ENCODE measurements at places on chromosomes 3 and 15.

GRCh38 chr3:72289692-72290071 is 504.7 kb upstream of the PROK2 start:
- DNase-seq: no peak

DNA sequence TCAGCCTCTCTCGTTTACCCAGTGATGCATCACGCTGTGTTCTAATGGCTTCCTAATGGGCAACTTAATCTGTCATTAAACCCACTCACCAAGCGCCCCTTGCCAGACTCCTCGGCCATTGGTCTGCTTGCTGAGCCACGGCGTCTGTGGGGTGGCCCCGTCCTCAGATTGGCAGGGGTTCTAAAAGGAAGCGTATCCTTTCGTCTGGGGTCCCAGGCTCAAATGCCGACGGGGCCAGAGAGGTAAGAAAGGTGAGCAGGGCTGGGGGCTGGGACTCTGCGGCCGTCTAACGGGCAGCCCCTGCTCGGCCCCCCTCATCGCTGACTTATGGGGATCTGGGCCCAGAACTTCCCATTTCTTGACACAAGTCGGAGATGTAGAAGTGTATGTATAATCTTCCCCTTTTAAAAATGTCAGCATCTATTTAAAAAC is 315.1 kb upstream of the PROK2 start:
- no peak for DNase-seq

GRCh38 chr15:42553554-42553953 is 4.9 kb downstream of the HAUS2 start:
- DNase-seq: no peak

- no peak for DNase-seq
Measured at GRCh38 chr3:72938471-72939265, 50.8 kb downstream of the GXYLT2 start.

- DNase-seq: no peak
Measured at GRCh38 chr3:138578961-138579574, 15.0 kb downstream of the CEP70 start.

Measured in stimulated activated CD8-positive, alpha-beta memory T cell treated with anti-CD3 and anti-CD28 coated beads, Interleukin-2, amount 100 ng/mL, for 1 hour (primary cell).